ENCODE measurements at places on chromosomes 4 and X. TPM values are rescaled to one million over a fixed set of nuclear protein-coding genes. Genes with fewer than 3 reads are reported as not detected.

The TRAM1L1 gene
- total RNA-seq: not detected

DNA sequence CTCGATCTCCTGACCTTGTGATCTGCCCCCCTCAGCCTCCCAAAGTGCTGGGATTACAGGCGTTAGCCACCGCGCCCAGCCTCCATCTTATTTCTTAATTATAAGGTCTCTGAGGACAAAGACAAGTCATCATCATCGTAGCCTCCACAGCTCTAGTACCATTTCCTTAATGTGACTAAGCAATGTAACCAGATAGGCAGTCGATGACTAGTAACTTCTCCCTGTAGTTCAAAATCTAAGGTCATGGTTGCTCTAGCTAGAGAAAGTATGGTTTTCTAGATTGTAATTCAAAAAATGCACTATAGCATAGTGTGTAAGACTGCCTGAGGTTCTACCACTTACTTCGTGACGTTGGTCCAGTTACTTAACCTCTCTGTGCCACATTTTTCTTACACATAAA lies 6.9 kb downstream of the SLC39A8 start:
- no peak for DNase-seq

DNA sequence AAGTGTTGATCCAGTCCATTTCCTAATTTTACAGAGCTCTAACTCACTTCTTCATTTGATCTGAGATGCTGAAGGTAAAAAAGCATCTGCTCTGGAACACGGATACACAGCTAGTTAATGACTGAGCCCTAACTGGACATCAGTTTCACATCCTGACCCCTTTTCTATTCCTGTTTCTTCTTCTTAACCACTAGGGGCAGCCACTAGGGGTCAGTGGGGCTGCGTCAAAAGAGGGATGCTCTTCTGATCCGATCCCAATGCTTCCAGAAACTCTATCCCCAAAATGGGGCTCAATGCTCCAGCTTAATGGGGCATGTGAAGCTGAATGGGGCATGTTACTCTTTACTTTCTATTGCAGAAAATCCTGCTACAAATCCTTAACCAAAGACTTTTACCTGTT lies 33.4 kb upstream of the PHKA2 start:
- DNase-seq: no peak

DNA sequence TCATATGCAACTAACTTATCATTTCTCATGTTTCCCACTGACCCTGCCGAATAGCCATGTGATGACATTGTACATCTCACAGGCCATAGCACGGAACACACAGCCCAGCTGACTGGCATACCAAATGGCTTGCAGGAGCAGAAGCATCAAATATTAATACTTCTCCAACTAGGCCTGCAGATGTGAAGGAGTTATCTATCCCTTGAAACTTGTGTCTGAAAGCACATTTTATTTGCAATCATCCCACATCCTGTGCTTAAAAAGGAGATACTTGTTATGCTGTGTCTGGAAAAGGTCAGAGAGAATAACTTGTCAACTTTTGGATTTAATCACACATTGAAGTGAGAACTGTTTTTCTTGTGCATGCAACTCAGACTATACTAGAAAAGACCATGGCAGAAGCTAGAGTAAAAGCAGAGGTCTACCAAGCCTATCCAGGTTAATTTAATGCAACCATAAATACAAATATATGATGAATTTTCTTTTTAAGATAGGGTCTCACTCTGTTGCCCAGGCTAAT lies 100.4 kb downstream of the IRF2 start:
- DNase-seq: no peak

- DNase-seq: no peak
Observed at GRCh38 chrX:105894721-105895120, 72.4 kb downstream of the NRK start.

DNA sequence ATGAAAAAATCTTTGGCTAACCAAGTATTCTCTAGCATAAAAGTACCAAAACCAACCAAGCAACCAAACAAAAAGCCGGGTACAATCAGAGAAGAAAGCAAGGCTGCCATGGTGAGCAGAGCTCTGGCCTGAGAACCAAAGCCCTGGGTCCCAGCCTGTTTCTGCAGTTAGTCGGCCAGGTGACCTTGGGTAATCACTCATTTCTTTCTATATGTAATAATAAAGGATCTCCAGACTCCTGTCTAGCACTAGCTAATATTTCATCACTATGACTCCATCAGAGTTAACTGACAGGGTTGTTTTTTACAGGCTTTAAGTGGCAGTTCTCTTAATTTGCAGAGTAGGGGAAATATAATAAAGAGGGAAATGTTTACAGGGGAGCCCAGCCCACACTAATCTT lies 34.0 kb upstream of the RASGEF1B start:
- DNase-seq: no peak

DNA sequence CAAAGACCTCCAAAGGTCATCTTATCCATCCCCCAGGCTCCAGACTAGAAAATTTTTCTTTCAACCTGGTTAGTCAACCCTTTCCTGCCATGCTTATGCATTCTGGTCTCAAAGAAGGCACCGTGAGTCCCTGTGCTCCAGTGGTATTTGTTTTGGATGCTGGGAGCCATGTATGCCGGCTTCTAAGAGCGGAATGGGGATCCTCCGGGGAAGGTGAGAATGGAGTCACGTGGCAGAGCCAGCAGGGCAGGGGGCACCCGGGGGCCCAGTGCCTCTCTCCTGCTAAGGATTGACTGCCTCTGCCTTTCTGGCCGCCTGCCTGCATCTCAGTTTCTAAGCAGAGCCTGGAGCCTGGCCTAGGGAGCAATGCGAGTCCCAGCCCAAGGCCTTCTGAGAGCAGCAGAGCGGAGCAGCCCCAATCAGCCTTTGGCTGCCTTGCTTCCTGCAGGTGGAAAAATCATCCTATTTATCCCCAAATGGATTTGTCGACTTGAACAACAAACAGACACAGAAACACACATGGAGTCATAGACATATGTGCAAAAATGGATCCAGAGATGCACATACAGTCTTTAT lies 141.0 kb downstream of the PJA1 start:
- no peak for DNase-seq

The HTN1 gene
- total RNA-seq: not detected

DNA sequence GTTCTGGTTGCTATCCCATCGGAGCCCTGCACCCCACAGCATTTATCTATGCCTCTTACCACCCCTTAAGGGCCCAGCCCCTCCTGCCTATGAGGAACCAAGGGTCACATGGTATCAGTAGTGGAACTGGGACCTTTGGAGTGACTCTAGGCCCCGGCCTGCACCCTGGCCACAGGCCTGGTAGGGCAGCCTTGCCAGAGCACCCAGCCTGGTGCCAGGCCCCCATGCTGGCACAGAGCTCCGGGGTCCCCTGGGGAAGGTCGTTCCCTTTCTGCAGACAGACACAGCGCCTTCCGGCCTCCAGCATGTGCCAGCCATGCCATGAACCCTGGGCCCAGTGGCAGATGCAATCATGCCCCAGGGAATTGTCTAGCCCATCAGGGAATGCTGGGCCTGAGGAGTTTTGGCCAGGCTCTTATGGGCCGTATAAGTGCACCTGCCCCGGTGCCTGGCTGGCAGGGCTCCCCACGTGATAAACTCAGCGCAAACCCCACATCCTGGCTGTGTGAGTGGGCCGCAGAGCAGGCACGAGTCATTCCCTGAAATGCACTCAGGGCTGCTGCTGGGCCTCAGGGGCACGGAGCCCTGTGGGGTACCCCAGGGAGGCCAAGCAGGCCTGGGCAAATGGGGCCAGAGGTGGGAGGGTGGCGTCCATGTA lies 19.8 kb upstream of the ADD1 start:
- no peak for DNase-seq

DNA sequence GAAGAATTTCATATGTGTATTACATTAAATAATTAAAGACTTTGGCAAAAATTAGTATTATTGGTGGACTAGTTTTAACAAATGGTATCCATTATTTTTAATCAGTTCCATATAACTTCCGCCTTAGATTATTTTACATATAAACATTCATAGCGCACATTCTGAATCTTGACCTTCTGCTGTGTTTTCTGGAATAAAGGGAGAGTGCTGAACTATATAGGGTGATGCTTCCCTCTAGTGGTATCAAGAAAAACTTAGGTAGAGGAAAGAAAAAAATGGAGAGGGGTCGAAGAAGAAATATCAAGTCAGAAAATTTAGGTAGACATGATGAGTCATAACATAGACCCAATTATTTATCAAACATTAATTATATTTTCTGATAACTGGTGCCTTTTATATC lies 155.6 kb upstream of the PACRGL start:
- DNase-seq: no peak

DNA sequence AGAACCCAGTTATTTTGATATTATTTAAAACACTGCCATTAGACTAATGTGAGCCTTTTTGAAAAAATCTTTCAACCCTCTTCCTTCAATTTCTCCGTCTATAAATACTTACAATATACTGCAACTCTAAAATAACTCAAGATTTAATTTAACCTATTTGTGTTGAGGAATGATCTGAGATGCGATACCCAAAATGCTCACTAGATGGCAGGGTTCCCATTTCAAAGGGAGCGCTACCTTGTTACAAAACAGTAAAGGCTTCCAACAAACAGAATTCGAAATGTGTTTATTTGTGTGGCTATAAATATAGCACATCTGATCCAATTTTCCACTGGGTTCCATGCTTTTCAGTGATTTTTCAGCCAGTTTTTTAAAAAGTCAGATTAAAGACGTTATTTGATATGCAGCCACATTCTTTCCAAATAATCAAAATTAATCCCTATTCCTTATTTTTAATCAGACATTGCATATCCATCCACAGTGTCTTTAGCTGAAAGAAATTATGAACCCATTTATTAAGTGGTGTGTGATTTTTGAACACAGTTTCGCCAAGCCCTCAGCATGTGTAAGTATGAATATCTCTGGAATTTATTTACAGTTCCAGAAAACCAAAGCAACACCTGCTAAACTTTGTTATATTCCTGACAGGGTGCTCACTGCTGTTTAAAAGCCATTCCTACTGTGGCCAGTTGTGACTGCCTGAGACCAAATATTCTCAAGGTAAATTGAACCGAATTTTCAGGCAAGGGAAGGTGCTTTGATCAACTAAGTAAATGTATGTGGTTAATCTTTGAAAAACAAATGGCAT lies 668.0 kb upstream of the LCORL start:
- peak; percentile 48 for DNase-seq

The CLTRN gene
- total RNA-seq: 0.24 TPM

All from B cell (primary cell).